ENCODE measurements at places on chromosomes 6 and 20. TPM values are rescaled to one million over a fixed set of nuclear protein-coding genes. Genes with fewer than 3 reads are reported as not detected.

DNA sequence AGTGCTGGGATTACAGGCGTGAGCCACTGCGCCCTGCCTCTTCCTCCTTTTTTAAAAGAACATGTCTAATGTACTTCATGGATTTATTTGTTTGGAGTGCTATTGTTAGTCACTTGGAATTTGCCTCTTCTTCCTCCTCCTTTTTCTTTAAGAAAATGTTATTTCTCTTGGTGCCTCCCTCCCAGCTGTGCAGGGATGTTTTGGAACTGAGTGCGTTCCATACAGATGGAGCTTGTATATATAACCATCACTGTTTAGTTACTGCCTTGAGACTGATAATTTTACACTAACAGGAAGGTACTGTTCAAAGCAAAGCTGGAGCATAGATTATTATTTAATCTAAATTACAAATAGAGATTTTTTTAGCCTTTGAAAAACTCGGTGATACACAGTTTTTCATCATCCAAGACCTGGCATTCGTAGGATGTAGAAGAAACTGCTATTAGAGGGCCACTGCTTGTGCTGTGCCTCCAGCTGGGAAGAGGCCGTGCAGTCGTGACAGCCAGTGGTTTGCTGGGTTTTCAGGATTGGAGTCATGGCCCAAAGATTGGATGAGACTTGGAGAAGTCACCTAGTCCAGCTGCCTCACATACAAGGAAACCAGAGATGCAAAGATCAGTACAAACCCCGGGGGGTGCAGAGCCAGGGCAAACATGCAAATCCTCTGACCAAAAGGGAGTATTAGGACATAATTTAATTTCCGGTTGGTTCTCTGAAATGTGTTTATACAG lies 123.1 kb downstream of the PLEKHG1 start:
- no peak for DNase-seq

- DNase-seq = peak; percentile 54
Measured at GRCh38 chr6:3356056-3356823, 97.5 kb downstream of the PSMG4 start.

GRCh38 chr6:137283940-137284810 lies 65.0 kb upstream of the IFNGR1 start:
- DNase-seq = no peak

- no peak for DNase-seq
Measured at GRCh38 chr6:165389534-165389933, 80.1 kb upstream of the C6orf118 start.

- DNase-seq = no peak
Measured at GRCh38 chr6:10962673-10963072, 75.8 kb downstream of the SYCP2L start.

GRCh38 chr20:58747211-58747610 lies 54.6 kb downstream of the NPEPL1 start:
- no peak for DNase-seq

DNA sequence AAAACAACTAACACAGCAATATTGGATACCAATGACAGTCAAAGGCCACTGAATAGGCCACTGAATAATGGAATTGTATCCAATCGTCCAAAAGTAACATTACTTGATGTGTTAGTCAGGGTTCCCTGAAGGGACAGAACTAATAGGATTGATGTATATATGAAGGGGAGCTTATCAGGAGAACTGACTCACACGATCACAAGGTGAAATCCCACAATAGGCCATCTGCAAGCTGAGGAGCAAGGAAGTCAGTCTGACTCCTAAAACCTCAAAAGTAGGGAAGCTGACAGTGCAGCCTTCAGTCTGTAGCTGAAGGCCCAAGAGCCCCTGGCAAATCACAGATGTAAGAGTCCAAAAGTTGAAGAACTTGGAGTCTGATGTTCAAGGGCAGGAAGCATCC lies 571.4 kb downstream of the PRKN start:
- DNase-seq = no peak

Gene TREML4
- not detected for total RNA-seq

- peak; percentile 43 for DNase-seq
Measured at GRCh38 chr6:32439602-32440214, at the start of gene HLA-DRA. Gene HLA-DRA (plus strand): TSS chr6:32439887. CDS start chr6:32439951, 64 bp downstream.

DNA sequence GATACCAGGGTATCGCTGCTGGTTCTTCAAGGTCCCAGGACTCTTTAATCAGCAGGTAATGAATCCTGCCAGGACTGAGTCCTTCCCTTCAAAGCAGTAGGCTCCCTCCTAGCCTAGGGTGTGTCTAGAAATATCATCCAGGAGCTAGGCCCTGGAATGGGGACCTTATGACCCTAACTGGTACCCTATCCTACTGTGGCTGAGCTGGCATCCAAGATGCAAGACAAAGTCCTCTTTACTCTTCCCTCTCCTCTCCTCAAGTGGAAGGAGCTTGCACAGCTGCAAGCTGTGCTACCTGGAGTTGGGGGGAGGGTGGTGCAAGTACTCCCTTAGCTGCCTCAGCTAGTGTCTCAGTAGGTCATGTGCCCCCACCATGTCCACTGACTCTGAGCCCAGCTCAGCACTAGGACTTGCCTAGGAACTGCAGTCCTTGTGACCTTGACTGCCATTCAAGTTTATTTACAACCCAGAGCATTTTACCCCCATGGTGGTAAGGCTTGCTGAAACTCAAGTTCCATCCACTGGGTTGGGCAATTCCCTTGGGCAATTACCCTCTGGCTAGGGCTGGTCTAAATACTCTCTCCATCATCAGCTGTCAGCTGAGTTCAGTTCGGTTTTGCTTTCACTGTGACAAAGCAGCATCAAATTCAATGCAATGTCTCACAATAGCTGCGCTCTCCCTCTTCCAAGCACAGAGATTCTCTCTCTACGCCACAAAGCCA lies 48.4 kb upstream of the TOP1 start:
- no peak for DNase-seq

DNA sequence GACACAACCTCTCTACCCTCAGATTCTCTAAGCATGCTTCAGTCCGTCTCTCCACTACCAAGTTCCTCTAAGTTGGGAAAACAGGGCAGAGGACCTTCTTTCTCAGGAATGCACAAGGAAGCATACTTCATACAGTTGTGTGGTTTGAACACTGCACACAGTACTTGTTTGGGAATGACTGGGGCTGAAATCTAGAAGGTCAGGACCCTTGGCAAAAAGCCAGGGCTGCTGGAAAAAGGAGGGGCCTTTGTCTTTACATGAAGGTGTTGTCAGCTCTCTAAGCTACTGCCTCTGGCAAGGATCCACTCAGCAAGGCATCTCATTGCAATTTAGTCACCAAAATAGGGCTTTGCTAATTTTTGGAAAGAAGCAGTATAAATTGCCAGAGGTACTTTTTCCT lies 20.7 kb upstream of the HEY2 start:
- DNase-seq = no peak

- no peak for DNase-seq
Measured at GRCh38 chr20:16124491-16124890, 448.8 kb downstream of the KIF16B start.

- no peak for DNase-seq
Measured at GRCh38 chr20:47618479-47618878, 116.8 kb downstream of the NCOA3 start.

Gene ZC2HC1B
- not detected for total RNA-seq

Gene MOXD1
- total RNA-seq = not detected

GRCh38 chr6:128394167-128394566 lies 126.2 kb downstream of the PTPRK start:
- no peak for DNase-seq

GRCh38 chr6:33343953-33344611 lies 26.5 kb upstream of the ZBTB22 start:
- peak; percentile 66 for DNase-seq

DNA sequence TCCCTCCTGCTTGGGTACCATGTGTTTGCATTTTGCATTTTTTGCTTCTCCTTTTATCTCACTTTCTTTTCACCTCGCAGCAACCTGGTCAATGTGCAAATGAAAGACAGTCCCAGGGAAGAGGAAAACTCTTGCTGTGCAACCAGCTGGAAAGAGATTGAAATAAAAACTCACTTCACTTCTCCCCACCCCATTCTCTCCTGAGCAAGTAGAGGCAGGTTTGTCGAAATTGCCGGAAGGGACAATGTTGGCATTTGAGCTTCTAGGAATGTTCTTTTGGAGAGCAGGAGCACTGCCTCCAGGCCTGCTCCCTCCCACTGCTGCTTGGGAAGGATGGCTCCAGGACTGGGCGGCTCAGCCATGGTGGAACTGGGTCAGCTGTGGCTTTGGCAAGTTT lies 30.6 kb downstream of the KCNG1 start:
- no peak for DNase-seq

DNA sequence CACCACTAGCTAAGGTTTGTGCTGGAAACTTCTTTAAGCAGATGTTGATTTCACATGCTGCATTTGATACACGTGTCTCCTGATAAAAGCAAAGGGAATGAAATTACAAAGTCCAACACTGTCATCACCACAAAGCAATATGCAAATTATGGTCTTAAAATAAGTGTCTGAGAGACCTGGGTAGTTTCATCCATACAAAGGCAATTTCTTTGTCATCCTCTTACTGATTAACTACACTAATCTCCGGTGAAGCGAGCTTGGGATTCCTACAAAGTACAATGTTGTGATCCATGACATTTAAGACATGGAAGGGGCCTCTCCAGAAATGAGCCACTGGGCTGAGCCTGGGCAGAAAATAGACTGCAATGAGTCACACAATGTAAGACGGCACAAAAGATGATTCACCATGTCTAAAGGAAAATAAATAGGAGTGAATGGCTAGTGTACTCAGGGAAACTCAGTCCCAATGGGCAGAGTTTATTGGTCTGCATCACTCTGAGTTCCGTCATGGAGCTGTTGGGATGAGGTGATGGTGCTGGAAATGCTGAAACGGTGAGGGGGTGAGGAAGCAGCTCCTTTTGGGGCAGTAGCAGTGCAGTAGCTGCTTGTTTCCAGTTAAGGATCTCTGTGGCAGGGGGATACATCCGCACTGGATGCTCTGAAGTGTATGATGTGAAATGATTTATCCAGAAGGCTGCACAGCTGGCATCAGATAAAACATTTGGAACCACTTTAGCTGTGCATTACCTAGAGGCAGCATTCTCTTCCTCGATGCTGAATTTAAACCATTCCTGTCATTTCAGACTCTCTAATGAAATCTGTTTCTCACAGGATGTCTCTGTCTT lies 103.3 kb downstream of the IBTK start:
- DNase-seq = no peak

DNA sequence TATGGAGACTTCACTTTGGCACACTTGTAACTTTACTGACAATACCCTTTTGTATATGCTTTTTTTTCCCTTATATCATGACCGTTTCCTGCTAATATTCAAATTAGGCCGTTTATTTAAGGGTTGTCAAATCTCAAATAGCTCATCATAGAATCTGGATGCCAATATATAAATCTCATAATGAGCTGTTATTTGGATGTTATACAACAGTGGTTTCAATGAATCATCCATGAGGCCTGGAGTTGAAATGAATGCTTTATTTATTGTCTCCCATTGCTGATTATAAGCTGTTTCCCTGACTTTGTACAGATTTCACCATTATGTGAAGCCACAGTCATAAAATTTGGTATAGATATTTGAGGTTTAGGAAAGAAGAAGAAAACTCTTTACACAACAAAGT lies 256.1 kb downstream of the PLCB1 start:
- no peak for DNase-seq

- no peak for DNase-seq
Measured at GRCh38 chr6:25669413-25669812, 17.4 kb downstream of the SCGN start.

DNA sequence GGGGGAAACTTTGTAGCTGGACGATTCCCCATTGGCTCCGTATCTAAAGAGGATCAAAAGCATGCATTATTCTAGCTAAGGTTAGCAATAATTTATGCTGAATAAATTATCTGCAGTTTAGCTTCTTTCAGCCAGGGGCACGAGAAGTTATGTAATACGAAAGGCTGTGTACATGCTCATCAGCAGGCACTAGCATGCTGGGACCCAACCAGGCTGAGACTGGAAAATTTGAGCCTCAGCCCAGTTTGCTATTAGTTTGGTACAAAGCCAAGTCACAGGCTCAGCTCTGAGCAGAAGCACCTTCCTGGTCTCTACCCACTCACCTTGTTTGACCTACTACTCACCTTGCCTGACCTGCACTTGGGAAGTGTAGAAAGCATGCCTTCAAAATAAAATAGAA lies 328.1 kb upstream of the ARID1B start:
- DNase-seq = no peak

DNA sequence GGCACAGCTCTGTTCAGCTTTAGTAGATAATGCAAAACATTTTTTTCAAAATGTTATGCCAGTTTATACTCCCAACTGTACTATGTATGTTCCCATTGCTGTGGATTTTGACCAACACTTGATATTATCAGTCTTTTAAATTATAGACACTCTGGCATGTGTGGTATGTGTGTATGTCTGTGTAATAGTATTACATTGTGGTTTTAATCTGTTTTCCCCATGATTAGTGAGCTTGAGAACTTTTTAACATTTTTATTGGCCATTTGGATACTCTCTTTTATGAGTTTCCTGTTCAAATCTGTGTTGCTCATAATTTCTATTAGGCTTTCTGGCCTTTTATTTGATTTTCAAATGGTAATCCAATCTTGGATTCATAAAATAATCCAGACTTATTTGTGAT lies 69.2 kb upstream of the TXNDC5 start:
- DNase-seq = no peak

Gene PSORS1C2
- not detected for total RNA-seq
